ENCODE measurements at places on chromosomes 3 and 15. TPM values are rescaled to one million over a fixed set of nuclear protein-coding genes. Genes with fewer than 3 reads are reported as not detected.

SEMA7A gene
- 14.4 TPM for total RNA-seq

DNAH1 gene
- total RNA-seq: 3.2 TPM

- peaks cover 6% of the 10 kb centered on the region for H3K4me1 ChIP-seq
- no peak overlapping the region for H3K27ac ChIP-seq
- no peak for DNase-seq
- no peaks in the 10 kb centered on the region for H3K27me3 ChIP-seq
- H3K4me3 ChIP-seq: no peak overlapping the region
Measured at GRCh38 chr15:62672268-62672667, 370.3 kb upstream of the TPM1 start.

DNA sequence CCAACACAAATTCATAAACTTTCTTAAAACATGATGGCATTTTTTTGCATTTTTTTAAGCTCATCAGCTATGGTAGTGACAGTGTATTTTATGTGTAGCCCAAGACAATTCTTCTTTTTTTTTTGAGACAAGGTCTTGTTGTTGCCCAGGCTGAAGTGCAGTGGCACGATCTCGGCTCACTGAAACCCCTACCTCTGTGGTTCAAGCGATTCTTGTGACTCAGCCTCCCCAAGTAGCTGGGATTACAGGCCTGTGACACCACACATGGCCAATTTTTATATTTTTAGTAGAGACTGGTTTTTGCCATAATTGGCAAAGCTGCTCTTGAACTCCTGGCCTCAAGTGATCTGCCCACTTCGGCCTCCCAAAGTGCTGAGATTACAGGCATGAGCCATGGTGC lies 17.3 kb upstream of the USP50 start:
- no peaks in the 10 kb centered on the region for H3K4me1 ChIP-seq
- no peaks in the 10 kb centered on the region for H3K27me3 ChIP-seq
- H3K27ac ChIP-seq: no peak overlapping the region
- H3K36me3 ChIP-seq: peaks cover 8% of the 10 kb centered on the region
- no peak for DNase-seq
- no peak overlapping the region for H3K4me3 ChIP-seq

GRCh38 chr15:88906551-88906950 lies 6.6 kb downstream of the MFGE8 start:
- no peak overlapping the region for H3K4me3 ChIP-seq
- H3K27me3 ChIP-seq: no peaks in the 10 kb centered on the region
- DNase-seq: no peak
- H3K4me1 ChIP-seq: peaks cover 30% of the 10 kb centered on the region

- H3K4me1 ChIP-seq: peaks cover 22% of the 10 kb centered on the region
- no peaks in the 10 kb centered on the region for H3K36me3 ChIP-seq
- no peaks in the 10 kb centered on the region for H3K27me3 ChIP-seq
- DNase-seq: no peak
Measured at GRCh38 chr15:57427367-57427821, 51.1 kb downstream of the CGNL1 start.

DNA sequence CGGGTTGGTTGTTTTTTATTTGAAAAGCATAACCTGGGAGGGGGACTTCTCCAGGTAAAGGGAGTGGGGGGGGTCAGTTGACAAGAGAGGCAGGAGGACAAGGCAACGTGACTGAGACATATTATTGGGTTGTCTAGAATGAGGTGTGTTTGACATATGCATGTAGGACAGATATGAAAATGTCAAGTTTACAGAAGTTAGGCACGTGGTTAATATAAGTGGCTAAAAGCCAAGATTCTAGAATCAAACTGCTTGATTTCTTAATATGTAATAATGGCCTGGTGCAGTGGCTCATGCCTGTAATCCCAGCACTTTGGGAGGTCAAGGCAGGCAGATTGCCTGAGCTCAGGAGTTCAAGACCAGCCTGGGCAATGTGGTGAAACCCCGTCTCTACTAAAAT lies 212.8 kb downstream of the SQOR start:
- peaks cover 6% of the 10 kb centered on the region for H3K36me3 ChIP-seq
- DNase-seq: no peak
- H3K27me3 ChIP-seq: no peaks in the 10 kb centered on the region
- H3K27ac ChIP-seq: no peak overlapping the region
- no peaks in the 10 kb centered on the region for H3K4me1 ChIP-seq

- no peaks in the 10 kb centered on the region for H3K27me3 ChIP-seq
- no peak overlapping the region for H3K4me3 ChIP-seq
- H3K27ac ChIP-seq: no peak overlapping the region
- peaks cover 7% of the 10 kb centered on the region for H3K4me1 ChIP-seq
- DNase-seq: no peak
- H3K36me3 ChIP-seq: no peaks in the 10 kb centered on the region
Measured at GRCh38 chr3:185884641-185885040, 53.2 kb downstream of the TRA2B start.

DNA sequence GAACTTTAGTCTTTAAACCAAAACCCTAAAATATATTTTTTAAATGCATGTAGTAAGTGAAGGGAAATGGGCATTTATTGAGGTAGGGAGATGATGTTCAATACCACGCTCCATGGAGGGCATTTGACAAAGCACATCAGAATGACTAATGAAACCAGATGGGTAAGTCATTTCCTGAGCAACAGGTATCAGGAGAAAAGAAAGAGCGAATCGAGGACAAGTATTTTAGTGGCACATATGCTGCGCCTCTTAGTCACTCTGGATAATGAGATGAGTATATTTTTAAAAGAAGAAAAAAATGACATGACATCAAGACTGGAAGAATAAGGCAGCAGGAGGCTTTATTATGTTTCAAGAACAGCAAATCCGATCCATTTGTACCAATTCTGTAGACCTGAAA lies 129.0 kb upstream of the ARHGEF3 start:
- no peak overlapping the region for H3K4me3 ChIP-seq
- H3K4me1 ChIP-seq: peaks cover 12% of the 10 kb centered on the region
- no peak overlapping the region for H3K27ac ChIP-seq
- peaks cover 4% of the 10 kb centered on the region for H3K36me3 ChIP-seq

- H3K36me3 ChIP-seq: peaks cover 5% of the 10 kb centered on the region
- peaks cover 7% of the 10 kb centered on the region for H3K4me1 ChIP-seq
- H3K4me3 ChIP-seq: no peak overlapping the region
- no peak overlapping the region for H3K27ac ChIP-seq
Measured at GRCh38 chr3:171306631-171307030, 153.6 kb downstream of the TNIK start.

Data from neural crest cell (in vitro differentiated cells).